ENCODE measurements at places on chromosomes 16 and 17. TPM values are rescaled to one million over a fixed set of nuclear protein-coding genes. Genes with fewer than 3 reads are reported as not detected.
A peak's percentile ranks its signal among the peaks of the same experiment; 100 is the strongest.

Gene CCDC137
- 17.1 TPM for total RNA-seq

Gene NUFIP2
- 33.7 TPM for total RNA-seq

Gene SPATA32
- total RNA-seq, result not detected

Gene HASPIN
- total RNA-seq, result 0.27 TPM

Gene NHERF1
- 5.6 TPM for total RNA-seq

Gene MAF
- total RNA-seq, result 25.1 TPM

Gene CYB5D1
- 11.8 TPM for total RNA-seq

Gene SLC35G6
- total RNA-seq, result not detected

Gene SMPD3
- total RNA-seq, result not detected

Gene ZPBP2
- not detected for total RNA-seq

- no peaks in the 10 kb centered on the region for H3K27me3 ChIP-seq
- no peak overlapping the region for H3K4me3 ChIP-seq
- H3K27ac ChIP-seq, result no peak overlapping the region
- no peaks in the 10 kb centered on the region for H3K36me3 ChIP-seq
These were observed 49.5 kb downstream of the FTO start for GRCh38 chr16:53753431-53753830.

DNA sequence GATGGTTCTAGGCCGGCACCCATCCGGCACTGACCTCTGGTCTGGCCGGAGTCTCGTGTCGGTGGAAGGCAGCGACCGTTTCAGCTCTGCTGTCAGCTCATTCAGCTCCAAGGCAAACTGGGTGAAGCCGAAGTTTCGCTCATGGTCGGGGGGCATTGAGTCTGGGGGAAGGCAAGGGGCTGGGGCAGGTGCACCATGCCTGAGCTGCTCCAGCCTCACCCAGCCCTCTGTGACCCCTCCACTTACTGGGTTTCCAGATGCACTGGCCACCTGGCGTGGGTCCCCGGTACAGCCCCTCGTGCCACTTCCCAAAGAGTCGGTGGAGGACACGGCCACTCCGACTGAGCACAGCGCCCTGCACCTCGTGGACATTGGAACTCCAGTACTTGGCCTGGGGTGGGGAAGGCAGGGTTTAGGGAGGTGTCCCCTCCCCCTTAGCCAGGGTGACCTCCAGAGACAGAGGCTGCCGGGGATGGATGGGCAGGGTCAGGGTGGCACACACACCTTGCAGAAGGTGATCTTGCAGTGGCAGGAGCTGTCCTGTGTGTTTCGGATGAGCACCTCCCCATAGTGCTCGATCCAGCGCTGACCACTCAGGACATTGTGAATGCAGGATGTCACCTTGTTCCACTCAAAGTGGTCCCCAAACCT is 12.6 kb downstream of the OSBPL7 start:
- peak overlapping the region; percentile 86 for H3K27ac ChIP-seq
- no peak for DNase-seq
- no peaks in the 10 kb centered on the region for H3K36me3 ChIP-seq
- H3K4me3 ChIP-seq, result no peak overlapping the region
- H3K27me3 ChIP-seq, result no peaks in the 10 kb centered on the region

GRCh38 chr17:78652913-78653312 is 75.7 kb upstream of the DNAH17 start:
- H3K27me3 ChIP-seq, result no peaks in the 10 kb centered on the region
- DNase-seq, result no peak
- H3K27ac ChIP-seq, result no peak overlapping the region
- no peaks in the 10 kb centered on the region for H3K36me3 ChIP-seq

- H3K36me3 ChIP-seq, result no peaks in the 10 kb centered on the region
- peaks cover 12% of the 10 kb centered on the region for H3K4me1 ChIP-seq
- no peak overlapping the region for H3K27ac ChIP-seq
- DNase-seq, result no peak
- H3K4me3 ChIP-seq, result no peak overlapping the region
These were observed 4.4 kb downstream of the RTN4RL1 start for GRCh38 chr17:2020721-2021120.

- H3K36me3 ChIP-seq, result no peaks in the 10 kb centered on the region
- H3K27me3 ChIP-seq, result peaks cover 8% of the 10 kb centered on the region
- DNase-seq, result no peak
- H3K4me1 ChIP-seq, result no peaks in the 10 kb centered on the region
These were observed 28.1 kb upstream of the CACNA1H start for GRCh38 chr16:1124795-1125194.

DNA sequence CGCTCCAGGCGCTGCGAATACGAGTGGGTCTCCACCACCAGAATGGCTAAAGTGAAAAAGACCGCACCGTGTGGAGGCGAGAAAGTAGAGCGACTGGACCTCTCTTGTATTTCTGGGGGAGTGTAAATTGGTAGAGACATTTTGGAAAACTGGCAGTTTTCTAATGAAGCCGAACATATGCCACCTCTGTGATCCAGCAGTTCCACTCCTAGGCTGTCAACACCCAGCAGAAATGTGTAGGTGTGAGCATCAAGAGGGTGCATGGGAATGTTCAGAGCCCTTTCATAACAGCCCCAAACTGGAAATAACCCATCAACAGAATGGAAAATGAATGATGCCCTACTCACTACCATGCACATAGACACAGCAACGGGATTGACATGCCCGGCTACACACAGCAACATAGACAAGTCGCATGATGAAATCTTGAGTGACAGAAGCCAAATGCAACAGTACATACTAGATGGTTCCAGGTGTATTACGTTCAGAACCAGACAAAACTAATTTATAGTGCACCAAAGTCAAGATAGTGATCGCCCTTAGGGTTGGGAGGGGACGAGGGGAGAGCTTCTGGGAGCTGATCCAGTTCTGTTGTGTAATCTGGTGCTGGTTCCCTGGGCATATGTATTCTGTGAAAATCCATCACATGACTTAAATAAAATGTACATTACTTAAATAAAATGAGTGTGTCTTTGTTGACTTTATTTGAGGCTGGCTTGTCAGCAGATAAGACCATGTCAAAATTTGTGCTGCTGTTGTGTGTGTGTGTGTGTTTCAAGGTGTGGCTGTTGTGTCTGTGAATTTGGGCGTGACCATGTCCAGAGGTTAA is 877 bp upstream of the BCL7C start:
- H3K27me3 ChIP-seq, result no peaks in the 10 kb centered on the region
- peak overlapping the region; percentile 94 for H3K27ac ChIP-seq

DNA sequence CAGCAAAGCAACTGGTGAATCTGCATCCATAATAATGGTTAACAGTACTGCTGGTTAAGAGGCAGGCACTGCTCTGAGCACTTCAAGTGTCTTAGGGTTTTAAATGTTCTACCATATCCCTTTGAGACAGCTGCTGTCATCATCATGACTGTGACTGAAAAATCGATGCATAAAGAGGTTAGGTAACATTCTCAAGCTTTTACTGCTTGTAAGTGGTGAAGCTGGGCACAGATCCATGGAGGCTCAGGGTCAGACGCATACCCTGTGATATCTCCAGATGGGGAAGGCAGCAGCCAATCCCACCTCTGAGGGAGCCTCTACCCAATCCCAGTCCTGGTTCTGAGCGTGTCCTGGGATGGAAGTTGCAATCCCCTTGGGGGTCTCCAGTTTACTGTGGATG is 57.6 kb upstream of the SOX9 start:
- no peaks in the 10 kb centered on the region for H3K27me3 ChIP-seq
- no peak for DNase-seq
- H3K4me1 ChIP-seq, result no peaks in the 10 kb centered on the region
- no peak overlapping the region for H3K27ac ChIP-seq

GRCh38 chr17:13036751-13037150 is 18.9 kb upstream of the ELAC2 start:
- no peak for DNase-seq
- H3K4me1 ChIP-seq, result no peaks in the 10 kb centered on the region
- no peaks in the 10 kb centered on the region for H3K36me3 ChIP-seq
- H3K27ac ChIP-seq, result no peak overlapping the region
- no peak overlapping the region for H3K4me3 ChIP-seq

- peaks cover 2% of the 10 kb centered on the region for H3K27me3 ChIP-seq
- no peaks in the 10 kb centered on the region for H3K4me1 ChIP-seq
- H3K4me3 ChIP-seq, result no peak overlapping the region
- H3K36me3 ChIP-seq, result no peaks in the 10 kb centered on the region
These were observed 30.8 kb downstream of the C17orf100 start for GRCh38 chr17:6682339-6682738.

DNA sequence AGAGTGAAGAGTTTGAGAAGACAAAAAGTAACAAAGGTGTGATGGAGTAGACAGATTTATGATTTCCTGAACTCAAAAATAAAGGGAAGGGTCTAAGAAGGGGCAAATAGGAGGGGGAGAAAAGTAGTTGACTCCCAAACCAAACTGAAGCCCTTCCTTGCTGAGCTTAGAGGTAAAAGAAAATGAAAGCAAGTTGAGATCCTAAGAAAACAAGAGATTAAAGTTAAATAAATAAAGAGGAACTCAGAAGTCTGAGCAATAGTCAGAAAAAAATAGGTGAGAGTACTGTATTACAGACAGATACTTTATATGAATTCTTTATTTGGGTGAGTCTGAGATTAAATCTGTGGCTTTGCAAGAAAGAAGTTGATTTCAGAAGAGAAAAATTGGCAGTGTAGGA is 3.3 kb upstream of the PSMD12 start:
- no peak for DNase-seq
- H3K36me3 ChIP-seq, result no peaks in the 10 kb centered on the region
- H3K27ac ChIP-seq, result no peak overlapping the region
- no peak overlapping the region for H3K4me3 ChIP-seq
- no peaks in the 10 kb centered on the region for H3K27me3 ChIP-seq

GRCh38 chr16:54633943-54634362 is 296.7 kb upstream of the IRX5 start:
- H3K27me3 ChIP-seq, result no peaks in the 10 kb centered on the region
- DNase-seq, result no peak
- H3K4me3 ChIP-seq, result no peak overlapping the region

DNA sequence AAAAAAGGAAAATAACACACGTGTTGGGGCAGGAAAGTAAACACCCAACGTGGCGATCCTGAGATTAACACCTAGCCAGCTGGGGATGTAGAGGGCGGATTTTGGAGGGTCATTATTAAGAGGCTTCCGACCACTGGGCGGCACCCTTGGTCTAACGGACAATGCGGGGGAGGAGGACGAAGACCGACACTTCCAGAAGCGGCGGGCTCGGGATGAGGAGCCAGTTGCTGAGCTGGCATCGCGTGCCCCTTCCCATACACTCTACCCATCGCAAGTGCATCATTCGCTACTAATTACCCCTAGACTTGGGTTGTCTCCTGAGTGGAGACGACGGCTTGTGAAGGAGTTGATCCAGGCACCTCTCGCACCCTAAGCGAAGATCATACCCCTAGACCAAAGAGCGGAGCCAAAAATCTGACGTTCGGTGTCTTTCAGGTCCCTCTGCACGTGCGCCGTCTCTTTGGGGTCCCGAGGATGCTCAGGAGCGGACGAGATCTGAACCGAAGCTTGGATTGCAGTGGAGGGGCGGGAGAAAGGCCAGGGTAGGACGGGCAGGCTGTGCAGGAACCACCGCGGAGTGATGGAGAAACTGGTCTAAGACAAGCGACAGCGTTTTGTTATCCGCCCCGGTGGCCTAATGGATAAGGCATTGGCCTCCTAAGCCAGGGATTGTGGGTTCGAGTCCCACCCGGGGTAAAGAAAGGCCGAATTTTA is 17.6 kb downstream of the ZNF213 start:
- H3K36me3 ChIP-seq, result no peaks in the 10 kb centered on the region
- peaks cover 32% of the 10 kb centered on the region for H3K27me3 ChIP-seq
- H3K27ac ChIP-seq, result peak overlapping the region; percentile 30
- DNase-seq, result peak; percentile 81

GRCh38 chr17:5123343-5124124 is 7.7 kb downstream of the USP6 start:
- peaks cover 18% of the 10 kb centered on the region for H3K4me1 ChIP-seq
- peak overlapping the region; percentile 77 for H3K4me3 ChIP-seq
- DNase-seq, result no peak
- H3K27me3 ChIP-seq, result no peaks in the 10 kb centered on the region
- no peaks in the 10 kb centered on the region for H3K36me3 ChIP-seq

- no peak overlapping the region for H3K4me3 ChIP-seq
- no peaks in the 10 kb centered on the region for H3K4me1 ChIP-seq
- H3K27ac ChIP-seq, result no peak overlapping the region
- no peak for DNase-seq
- H3K36me3 ChIP-seq, result no peaks in the 10 kb centered on the region
These were observed 44.3 kb downstream of the SPECC1 start for GRCh38 chr17:20053361-20053964.

Measured in gastrocnemius medialis (tissue), 4 donors.